Fibroblast of pulmonary artery (primary cell): ENCODE measurements at places on chromosomes 6 and 20.

DNA sequence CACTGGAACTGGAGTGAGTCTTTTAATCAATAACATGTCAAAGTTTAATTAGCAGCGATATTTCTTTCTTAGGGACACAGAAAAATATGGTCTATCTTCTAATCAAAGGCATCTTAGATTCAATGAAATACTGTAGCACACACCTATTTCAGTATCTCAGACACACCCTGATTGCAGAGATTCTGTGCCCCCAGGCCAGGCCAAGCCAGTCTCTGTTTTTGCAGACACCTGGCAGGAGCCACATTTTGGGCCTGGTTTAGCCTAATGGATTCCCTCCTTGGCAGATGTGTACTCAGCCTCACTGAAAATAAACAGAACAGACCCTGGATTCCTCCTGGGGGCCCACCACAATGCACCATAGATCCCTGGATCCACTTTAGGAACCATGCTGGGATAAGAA, 74.8 kb downstream of the LRFN2 start:
- DNase-seq = no peak

- no peak for DNase-seq
These were observed 399.6 kb upstream of the SOX4 start for GRCh38 chr6:21193790-21194475.

- peak; percentile 12 for DNase-seq
These were observed 184.7 kb downstream of the HDGFL1 start for GRCh38 chr6:22754061-22754460.

GRCh38 chr6:30721198-30722024, 1.3 kb downstream of the TUBB start:
- peak; percentile 94 for DNase-seq

DNA sequence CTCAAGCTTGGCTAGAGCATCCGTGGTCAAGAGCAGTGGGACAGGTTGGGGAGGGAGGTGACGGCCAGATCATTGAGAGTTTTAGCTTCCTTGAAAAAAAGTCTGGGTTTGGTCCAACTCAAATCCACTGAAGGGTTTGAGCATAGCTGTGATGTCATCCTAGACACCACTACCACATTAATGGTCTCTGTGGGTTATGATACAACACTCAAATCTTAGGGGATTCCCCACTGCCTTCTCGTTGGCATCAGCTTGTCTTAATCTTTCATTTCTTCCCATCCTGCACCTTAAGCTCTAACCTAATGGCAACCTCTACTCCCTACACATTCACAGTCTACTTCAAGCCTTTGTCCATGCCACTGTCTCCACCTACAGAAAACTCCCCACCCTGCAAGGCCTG, 77.3 kb downstream of the BMP6 start:
- DNase-seq = no peak

DNA sequence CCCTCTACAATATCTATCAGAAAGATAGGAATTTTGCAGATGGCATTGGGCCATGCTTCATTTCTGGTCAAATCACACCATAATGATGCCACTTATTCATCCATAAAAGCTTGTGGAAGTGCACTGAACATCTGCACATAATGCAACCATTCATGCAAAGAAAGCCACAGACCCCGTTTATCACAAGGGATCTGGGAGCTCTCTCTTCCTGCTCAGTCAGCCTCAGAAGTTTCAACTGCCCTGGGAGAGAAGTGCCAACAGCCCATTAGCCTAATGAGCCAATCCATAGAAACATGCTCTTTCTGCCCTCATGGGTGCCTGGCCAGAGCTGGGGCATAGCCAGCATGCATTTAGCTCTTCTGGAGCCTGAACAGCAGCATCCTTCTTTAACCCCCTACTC, 85.8 kb downstream of the SLC35F1 start:
- no peak for DNase-seq

DNA sequence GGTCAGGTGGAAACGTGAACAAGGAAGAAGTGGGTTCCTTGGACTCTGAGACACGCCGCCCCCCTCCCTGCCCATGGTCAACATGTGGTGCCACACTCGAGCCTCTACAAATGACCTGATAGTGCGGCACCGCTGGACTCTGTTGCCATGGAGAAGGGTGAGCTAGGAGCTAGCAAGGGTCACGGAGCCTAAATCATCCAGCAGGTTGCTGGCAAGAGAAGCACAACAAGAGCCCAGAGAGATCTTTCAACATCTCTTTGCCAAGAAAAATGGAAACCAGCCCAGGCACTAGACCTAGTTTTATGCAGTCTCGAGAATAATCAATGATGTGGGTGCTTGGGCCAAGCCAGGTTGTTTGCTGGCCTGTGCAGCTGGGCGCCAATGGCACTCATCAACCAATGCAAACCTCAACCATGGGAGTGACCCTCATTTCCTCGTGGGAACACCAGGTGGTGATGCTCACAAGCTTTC, 69.5 kb downstream of the NOL4L start:
- no peak for DNase-seq

DNA sequence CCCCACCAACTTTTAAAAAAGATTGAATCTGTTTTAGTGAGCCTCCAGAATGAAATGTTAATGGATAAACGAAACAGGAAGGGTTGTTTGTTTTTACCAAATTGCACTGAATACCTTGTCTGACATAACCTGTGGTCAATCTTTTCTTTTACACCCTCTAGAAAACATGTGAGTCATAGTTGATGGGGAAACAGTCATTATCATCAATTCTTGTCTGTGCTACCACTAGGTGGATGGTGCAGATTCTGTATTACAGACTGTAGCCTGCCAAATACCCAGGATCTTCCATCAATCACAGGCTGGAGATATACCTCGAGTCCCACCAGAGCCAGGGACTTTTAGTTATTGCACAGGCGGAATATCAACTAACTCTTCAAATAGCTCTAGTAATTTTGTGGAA, 29.5 kb upstream of the PKIB start:
- DNase-seq = no peak

DNA sequence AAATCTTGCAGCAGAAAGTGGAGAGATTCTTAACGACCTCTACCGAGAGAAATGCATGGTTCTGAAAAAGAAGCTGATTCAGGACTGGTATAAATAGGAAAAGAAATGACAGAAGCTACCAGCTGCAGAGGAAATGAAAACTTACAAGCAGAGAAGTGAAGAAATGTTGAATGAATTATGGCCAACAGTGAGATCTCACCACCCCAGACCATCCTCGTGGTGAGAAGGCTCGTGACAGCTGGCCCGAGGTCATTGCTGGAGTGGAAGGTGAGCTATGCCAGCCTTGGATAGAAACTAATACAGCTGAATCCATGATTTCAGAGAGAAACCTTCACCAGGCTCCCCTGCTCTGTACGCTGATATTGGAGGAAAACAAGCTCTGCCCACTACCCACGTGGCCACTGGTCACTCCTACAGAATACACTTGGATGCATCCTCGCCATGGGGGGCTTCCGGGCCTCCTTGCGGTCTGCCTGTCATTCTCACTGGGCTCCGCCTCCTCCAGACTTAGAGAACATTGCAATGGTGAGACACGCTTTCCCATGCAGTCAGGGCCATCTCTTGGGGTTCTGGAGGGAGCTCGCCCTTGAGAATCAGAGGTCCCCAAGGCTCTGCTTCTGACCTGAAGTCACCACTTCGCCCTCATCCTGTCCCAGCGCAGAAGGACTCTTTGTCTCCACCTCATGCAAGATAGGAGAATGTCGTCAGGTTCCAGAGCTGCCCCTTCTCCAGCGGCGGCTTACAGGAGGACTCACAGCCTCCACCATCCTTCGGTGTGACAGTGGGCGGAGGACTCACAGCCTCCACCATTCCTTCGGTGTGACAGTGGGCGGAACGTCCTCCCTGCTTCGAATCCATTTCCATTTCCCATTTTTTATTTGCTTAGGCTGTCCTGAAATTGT, 10.6 kb upstream of the TUBB2B start:
- no peak for DNase-seq

GRCh38 chr6:84156306-84156705, 71.1 kb downstream of the CEP162 start:
- DNase-seq = no peak

DNA sequence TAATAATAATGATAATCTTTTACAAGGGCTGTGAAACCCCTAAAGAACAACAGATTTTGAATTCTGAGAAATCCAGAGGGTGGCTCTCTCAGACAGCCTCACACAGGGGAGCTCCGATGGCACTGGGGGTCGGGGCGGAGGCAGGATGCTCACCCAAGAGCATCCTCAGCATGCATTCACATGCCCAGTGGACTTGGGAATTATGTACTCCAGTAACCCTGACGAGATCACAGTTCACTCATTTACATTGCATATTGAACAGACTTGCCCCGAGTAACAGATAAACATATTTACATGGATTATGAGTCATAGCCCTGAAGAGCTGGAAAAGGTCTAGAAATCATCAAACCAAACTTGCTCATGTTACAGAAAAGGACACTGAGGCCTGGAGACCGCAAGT, 482.7 kb upstream of the JARID2 start:
- DNase-seq = peak; percentile 30

DNA sequence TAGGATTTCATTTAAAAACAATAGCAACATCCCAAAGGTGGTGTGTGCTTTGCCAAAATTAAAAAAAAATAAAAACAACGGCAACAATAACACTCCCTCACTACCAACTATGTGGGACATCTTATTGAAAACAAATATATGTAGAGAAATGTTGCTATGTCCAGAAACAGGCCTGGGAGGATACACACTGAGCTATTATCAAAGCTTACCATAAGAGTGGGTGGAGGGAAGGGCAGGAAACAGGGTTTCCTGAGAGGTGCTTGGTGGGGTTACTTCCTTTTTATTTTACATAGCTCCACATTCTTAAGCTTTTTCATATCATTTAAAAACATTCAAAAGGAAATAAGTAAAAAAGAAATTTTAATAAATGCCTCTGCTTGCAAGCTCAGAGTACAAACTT, 150.0 kb upstream of the RIPOR2 start:
- DNase-seq = peak; percentile 58

DNA sequence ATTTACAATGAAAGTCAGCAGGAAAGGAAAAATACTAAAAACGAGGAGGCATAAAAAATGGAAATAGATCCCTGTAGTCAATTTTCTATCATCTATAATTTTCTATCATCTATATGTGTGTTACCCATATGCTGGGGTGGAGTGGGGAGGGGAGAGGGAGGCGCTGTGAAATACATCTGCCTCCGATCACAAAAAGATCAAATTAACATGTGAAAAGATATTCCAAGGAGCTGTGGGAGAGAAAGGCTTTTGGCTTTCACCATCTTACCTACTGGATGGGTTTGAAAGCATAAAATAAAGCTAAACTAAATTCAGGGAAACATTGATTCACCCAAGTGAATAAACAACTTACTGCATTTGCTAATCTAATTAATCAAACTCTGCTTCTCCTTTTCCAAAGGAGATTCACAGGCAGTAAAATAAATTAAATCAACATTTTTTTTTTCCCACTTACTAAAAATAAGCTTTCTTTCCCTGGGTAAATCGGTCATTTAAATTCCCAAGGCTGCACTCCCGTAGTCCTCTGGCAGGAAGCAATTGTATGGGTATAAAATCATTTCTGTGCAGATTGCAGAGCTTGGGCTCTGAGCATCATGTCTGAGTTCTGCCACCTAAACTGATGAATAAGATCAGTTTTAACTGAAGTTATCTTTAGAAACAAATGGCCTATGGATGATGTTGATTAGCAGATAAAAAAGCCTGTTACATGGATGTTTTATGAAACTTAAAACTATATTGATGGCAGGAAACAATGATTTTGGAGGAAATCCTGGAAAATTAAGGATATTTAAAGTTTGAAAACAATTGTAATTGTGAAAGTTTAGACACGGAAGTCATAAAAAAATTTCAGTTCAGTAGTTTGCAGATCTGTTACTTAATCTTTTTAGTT, 147.9 kb downstream of the SOX4 start:
- peak; percentile 33 for DNase-seq

DNA sequence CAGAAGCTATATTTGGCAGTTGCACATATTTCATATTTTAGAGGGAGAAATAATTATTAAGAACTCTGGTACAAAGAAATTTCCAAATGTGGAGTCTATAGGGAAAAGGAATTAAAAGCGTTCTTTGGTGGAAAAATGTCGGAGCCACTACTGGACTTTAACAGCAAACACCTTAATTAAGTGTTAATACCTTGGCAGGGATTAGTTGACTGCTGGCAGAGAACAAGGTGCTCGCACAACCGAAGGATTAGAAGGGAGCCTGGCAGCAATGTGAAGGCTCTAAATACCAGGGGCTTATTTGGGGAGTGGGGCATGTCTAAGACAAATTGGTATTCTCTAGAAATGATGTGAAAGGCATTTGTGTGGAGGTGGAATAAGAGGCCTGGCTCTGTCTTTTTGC, 98.9 kb downstream of the PAK5 start:
- no peak for DNase-seq

DNA sequence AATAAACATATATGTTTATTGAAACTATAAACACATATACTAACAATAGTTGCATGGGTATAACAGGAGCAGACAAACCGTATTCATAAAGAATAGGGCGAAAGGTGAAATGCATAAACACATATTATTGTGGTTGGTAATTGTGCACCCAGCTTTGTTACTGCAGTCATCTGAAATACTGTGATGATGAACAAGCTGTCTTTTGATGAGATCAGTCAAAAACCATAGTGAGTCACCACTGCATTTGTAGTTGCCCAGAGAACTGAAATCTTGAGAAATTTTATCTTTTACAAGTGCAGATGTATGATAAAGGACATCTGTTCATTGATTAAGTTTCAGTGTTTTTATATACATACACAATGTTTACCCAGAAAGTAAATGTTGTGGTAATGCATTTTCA, 133.7 kb downstream of the MYO6 start:
- DNase-seq = peak; percentile 55

GRCh38 chr6:87583822-87584221, 6.0 kb downstream of the RARS2 start:
- no peak for DNase-seq

GRCh38 chr6:140653972-140654371, 1279.5 kb upstream of the CITED2 start:
- DNase-seq = no peak

GRCh38 chr6:99331531-99331930, 17.9 kb downstream of the FAXC start:
- DNase-seq = no peak

GRCh38 chr20:63808964-63809674, 21.9 kb downstream of the ZBTB46 start:
- DNase-seq = no peak

DNA sequence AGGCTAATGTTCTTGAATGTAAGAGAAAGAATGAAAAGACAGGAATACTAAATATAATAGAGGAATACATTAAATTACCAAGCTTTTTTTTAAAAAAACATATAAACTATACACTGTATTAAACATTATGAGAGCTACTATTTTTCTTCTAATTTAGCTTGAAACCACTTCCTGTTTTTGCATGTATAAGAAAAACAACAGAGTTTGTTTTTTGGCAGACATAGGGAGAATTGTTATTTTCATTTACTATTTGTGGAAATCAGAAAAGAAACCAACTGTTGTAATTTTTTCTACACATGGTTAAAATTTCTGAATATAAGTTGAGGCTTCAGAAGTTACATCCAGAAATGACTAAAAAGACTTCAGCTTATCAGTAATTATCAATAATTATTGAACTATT, 991.8 kb upstream of the GJE1 start:
- no peak for DNase-seq

GRCh38 chr20:40990542-40991120, 38.0 kb upstream of the TOP1 start:
- peak; percentile 92 for DNase-seq

- DNase-seq = peak; percentile 10
These were observed 45.9 kb upstream of the MC3R start for GRCh38 chr20:56202493-56203077.
